GM12864 (cell line): ENCODE measurements at places on chromosomes 7 and 10.

GRCh38 chr10:103874730-103875129 is 19.4 kb upstream of the SH3PXD2A start:
- DNase-seq = no peak

DNA sequence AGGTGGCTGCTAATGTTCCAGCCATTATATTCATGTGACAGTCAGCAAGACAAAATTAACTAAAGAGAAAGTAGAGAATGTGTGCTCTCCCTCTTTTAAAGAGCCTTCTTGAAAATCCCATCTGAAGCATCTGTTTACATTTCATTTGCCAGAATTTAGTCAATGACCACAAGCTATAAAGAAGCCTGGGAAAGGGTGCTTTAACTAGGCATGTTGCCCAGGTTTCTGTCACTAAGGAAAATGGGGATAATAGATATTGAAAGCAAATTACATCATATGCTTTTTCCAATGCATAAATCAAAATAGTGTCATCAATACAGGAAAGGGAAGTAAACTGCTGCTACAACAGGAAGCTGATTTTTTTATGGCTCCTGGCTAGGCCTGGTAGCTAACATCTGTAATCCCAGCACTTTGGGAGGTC is 67.7 kb downstream of the ELAPOR2 start:
- no peak for DNase-seq

- DNase-seq = no peak
Observed at GRCh38 chr7:124411796-124412195, 353.8 kb downstream of the GPR37 start.

- no peak for DNase-seq
Observed at GRCh38 chr7:48130658-48131108, 40.6 kb upstream of the ABCA13 start.

DNA sequence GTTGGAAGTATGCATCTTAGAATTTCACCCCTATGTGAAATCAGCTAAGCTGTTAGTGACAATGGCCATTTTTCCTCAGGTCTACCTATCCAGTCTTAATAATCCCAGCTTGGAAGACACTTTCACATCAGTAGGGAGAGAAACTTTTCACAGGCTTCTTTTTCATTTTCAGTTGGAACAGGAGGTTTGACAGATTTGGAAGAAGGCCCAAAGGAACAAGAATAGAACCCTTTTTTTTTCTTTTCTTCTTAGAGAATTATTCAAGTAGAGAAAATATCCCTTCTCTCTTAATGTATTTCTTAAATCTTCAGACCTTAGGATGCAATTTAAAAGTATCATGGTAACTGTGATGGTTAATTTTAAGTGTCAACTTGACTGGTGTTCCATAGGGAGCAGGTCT is 410.5 kb upstream of the C7orf33 start:
- no peak for DNase-seq

GRCh38 chr7:13151978-13152377 is 464.5 kb downstream of the ARL4A start:
- no peak for DNase-seq

DNA sequence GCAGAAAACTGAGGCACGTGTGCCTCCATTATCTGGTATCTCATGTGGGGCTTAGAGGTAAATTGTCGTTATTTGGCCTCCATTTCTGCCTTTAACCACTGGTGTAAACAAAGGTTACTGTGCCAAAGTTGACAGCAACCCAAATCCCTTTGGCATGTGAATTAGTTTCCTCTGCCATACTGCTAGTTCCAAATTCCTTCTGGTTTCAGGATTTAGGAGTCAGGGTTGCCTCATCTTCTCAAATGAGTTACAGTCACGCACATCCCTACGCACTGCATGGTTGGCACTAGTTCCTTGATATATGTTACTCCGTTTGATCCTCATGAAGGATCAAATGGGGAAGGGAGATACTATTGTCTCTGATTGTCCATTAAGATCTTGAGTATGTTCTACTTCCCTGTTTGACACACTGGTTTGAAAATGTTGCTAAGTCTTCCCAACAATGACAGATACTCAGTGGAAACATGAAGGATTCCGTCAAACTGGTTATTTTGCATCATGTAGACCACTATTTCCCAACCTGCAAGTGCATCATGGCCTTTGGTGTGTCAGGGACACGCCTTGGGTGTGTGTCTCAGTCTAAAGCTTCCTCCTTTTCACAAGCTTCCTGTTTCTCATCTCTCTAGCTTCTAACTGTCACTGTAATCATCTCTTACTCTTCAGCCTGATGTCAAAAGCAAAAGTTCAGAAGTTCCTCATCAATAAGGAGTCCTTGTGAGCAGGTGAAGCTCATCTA is at the start of gene LIPN:
TSS of gene LIPN (plus strand) at position 655 of the 736 bp plus-strand sequence. CDS start 1,386 bp downstream, outside the sequence.
- DNase-seq = no peak

DNA sequence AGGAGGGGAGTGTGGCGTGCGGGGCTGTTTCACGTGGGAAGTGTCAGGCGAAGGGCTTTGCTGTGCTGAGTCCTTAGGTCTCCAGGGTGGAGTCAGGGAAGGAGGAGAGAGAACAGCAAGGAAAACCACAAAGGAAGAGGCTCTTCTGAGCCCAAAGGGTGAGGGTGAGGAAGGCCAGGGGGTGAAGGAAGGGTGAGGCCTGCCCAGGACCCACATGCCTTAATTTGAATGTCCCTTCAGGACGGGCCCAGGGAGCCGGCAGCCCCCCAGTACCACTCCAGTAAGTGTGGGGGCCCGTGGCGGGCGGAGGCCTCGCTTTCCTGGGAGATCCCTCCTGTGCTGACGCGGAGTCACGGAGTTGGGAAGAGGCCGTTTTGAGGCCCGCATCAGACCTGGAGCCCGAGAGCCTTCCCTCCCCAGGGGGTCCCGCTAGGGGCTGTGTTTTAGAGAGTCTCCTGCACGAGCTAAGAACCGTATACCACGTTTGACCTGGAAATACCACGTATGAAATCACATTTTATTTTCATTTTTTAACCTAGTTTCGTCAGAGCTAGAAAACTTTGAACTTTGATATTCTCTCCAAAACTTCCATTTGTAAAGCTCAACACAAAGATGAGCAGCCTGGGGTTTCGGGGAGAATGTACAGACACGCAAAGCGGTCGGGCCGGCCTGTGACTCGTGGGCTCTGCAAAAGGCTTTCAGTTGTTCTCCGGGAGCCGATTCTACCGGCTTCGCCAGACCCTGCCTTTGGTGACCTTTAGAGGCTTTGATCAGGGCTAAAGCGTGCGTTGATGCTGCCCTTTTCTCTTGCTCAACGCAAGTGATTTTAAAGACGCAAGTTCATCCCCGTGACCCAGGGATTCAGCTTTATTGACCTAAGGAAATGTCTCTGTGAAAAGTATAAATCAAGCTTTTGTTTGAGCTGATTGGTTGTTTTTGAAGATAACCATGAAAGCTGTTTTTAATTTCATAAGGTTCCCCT is 23.6 kb upstream of the TTYH3 start:
- no peak for DNase-seq

GRCh38 chr7:108367946-108368345 is 88.3 kb downstream of the NRCAM start:
- DNase-seq = no peak

- DNase-seq = no peak
Observed at GRCh38 chr10:129024046-129024445, 443.0 kb upstream of the MGMT start.

DNA sequence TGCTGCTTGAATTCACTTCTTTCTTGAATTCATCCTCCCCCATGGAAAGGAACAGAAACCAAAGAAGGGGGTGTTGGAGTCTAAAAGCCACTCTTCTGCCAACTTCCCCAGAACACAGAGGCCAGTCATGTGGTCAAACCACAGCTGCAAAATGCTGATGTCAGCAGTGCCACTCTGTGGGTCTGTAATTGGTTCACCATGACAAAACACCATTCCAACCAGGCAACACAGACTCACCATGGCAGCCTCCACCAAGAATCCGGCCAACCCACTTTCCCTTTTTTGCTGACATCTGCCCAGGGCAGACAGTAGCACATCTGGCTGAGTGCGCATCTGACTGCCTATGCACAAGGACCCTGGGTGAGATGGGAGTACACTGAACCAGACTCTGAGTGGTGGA is 16.8 kb downstream of the OSBPL3 start:
- DNase-seq = peak; percentile 55

- DNase-seq = no peak
Observed at GRCh38 chr10:42776681-42777080, 5.9 kb upstream of the BMS1 start.

GRCh38 chr10:88200312-88201032 is 337.0 kb downstream of the PTEN start:
- no peak for DNase-seq

GRCh38 chr7:76011442-76011861 is 17.1 kb upstream of the TMEM120A start:
- DNase-seq = no peak

DNA sequence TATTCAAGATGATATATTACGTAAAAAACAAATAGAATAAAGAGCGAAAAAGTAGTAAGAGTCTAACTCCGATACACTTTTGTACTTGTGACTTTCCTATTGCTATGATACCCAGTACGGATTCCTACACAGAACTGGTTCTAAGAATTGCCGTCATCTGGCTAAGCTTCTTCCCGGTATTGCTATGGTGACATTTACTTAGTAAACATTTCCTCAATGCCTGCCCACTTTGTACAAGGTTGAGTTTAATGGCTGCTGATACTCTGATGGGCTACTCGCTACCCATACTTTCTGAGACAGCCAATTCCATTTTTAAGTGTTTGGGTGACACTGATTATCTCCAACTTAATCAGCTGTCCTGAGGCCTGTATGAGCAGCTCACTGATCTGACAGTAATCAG is 55.6 kb downstream of the OSBPL3 start:
- DNase-seq = no peak

GRCh38 chr7:154304740-154305700 is 252.8 kb downstream of the DPP6 start:
- DNase-seq = no peak

DNA sequence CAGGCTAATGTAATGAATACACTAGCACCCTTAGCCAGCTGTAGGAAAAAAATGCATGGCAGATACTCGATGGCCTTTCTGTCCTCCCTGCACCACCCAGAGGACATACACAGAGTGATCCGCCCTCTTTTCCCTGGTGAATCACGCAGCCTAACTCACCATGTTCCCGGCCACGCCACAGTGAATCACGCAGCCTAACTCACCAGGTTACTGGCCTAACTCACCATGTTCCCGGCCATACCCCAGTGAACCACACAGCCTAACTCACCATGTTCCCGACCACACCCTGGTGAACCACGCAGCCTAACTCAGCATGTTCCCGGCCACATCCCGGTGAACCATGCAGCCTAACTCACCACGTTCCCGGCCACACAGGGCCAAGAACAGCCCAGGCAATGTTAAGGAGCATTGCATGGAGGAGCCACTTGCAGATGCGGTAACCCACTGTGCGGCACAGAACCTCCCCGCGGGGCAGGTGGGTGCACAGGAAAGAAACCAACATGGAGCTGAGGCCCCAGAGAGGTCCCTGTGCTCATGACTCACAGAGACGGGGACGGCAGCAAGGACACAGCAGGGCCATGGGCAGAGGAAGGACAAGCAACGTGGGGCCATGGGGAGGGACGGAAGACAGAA is 508.5 kb downstream of the DNAJB6 start:
- DNase-seq = no peak
